ENCODE measurements at places on chromosomes 4 and X. TPM values are rescaled to one million over a fixed set of nuclear protein-coding genes. Genes with fewer than 3 reads are reported as not detected.
A peak's percentile ranks its signal among the peaks of the same experiment; 100 is the strongest.

- no peak for DNase-seq
Measured at GRCh38 chr4:169243825-169244609, 26.7 kb downstream of the SH3RF1 start.

The FNIP2 gene
- total RNA-seq, result 30.5 TPM

GRCh38 chrX:148928811-148929210, 428.4 kb downstream of the AFF2 start:
- no peak for DNase-seq

DNA sequence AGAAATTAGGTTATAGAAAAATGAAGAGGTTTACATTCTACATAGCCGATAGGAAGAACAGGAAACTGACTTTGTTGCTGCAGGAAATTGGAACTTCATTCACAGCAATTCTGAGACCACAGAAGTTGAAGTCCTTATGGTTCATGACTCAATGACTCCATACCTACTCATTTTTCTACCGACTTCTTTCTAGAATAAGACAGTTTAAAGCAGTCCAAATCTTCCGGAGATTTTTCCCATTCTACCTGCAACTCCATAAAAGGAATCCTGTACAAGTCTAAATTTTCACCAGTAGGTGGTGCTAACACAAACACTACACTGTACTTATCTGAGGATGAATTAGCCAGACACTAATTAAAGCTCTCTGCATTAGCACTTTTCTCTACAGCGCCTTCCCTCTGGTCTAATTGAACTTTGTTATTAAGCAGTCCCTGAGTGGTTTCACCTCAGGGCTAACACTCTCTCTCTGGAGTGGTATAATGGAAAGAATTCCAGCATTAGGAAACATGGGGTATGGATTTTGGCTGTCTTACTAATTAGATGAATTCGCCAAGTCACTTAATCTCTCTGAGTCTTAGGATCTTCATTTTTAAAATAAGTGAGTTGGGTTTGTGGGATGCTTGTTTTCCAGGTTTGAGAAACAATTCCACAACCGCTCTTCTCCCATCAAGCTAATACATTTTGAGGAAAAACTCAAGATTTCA, 167.9 kb downstream of the SMIM20 start:
- no peak for DNase-seq

DNA sequence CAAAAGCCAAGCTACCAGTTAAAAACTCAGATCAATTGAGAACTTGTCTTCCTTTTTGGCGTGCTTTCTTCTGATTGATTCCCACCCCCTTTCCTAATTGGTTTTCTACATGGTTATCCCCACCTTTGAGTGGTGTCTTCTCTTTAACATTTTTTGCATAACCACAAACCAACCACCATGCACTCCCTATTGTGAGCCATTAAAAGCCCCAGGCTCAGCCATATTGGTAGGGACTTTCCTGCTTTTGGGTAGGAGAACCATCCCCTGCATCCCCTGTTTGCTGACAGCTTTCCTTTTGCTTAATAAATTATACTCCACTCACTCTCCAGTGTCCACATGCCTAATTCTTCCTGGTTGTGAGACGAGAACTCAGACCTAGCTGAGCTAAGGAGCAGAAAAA, 1651.4 kb upstream of the IGFBP7 start:
- DNase-seq, result no peak

GRCh38 chrX:119885554-119886428, 9.9 kb upstream of the AKAP14 start:
- no peak for DNase-seq

DNA sequence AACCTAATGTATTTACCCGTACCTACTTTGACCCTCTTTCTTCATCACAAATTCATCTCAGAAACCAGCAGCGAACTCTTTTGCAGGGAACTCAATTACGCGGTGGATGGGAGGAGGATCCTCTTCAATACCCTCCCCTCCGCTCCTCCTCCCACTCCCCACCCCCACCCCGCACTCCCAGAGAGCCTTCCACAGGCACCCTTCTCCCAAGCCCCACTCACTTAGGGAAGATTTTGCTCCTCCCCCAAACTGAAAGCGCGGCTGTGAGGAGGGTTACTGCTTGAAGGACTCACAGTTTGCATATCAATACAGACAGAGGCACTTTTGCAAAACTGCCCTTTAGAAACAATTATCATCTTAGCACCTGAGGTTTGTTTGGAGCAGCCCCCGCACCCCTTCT, 960 bp upstream of the IL1RAPL1 start:
- peak; percentile 38 for DNase-seq

The HTRA3 gene
- total RNA-seq, result 3.4 TPM

The MGAT4D gene
- not detected for total RNA-seq

DNA sequence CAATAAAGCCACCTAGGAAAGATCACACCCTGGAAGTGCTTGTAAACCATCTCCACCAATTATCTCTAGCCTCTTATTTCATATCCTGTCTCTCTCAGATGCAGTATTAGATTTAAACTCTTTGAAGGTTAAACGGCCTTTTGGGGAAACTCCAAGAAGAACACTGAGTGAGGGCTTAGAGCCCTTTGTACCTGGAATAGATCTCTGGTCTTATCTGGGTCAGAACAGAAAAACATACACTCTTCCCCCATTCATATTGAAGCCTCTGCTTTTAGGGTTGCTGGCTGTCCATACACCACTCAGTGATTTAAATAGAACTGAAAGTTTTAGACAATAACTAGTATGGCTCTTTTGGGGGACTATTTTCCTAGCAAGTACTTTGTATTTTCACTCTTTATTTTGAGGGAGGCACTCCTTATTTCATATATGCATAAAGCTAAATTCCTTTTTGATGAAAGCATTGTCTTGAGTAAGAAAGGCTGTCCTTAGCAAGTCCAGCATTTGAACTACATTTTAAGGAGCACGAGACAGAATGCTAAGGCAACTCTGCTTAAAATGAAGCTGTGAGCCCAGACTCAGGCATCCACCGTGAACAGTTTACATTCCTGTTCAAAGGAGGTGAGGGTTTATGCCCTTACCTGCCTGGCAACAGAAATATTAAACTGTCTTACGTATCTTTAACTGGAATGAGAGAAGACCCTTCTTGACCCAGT, 17.4 kb downstream of the YY2 start:
- no peak for DNase-seq

The TRIML2 gene
- total RNA-seq, result not detected

The F8A2 gene
- total RNA-seq, result not detected

The PRRG3 gene
- 2.9 TPM for total RNA-seq

DNA sequence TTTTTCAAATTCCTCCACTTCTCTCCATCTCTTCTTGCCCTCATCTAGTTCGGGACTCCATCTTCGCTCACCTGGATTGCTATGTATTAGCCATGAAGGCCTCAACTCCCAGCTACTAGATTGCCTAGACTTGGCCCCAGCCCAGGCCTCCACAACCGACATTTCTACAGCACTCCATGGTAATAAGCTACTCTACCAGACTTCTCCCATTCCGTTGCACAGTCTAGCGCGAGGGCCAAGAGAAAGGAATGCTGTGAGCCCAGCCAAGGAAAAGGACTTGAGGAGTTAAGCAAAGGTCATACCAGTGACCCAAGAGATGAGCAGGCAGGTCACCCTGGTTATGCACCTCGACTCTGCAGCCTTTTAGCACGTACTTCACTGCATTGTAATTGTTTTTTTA, 75.6 kb downstream of the SOWAHB start:
- no peak for DNase-seq

The SYNPO2 gene
- total RNA-seq, result 0.07 TPM

The NLGN3 gene
- total RNA-seq, result 29.5 TPM

The UCP1 gene
- total RNA-seq, result not detected

Measured in neural crest cell (in vitro differentiated cells).